Myocyte (in vitro differentiated cells): ENCODE measurements at places on chromosomes 5 and 9. TPM values are rescaled to one million over a fixed set of nuclear protein-coding genes. Genes with fewer than 3 reads are reported as not detected.

SARDH gene
- total RNA-seq: 55.6 and 70.3 TPM in 2 replicates

- no peak for DNase-seq
Observed at GRCh38 chr5:174396541-174396940, 327.8 kb upstream of the MSX2 start.

DNA sequence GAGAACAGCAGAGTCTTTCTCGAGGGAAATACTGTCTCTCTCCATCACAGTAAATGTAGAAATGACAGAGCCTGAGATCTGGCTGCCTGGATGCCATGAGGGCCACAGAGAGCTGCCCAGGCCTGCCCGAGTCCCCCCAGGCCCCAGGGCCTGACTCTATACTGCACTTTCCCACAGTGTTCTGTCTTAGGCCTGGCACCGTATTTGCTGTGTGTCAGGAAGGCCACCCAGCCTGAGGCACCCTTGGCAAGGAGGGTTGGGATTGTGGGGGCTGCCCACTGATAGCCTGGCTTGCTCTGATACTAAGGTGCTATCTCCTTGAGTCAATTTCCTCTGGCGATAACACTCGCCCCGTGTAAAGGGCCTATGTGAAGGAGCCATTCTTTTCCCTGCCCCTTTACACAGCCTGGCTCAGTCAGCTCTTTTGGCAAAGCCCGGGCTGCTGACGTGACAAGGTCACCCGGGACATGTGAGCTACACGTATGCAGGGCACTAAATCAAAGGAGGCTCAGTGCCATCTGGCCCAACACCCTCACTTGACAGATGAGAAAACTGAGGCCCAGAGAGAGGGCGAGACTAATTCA, 630.1 kb upstream of the KLF4 start:
- DNase-seq: no peak

DNA sequence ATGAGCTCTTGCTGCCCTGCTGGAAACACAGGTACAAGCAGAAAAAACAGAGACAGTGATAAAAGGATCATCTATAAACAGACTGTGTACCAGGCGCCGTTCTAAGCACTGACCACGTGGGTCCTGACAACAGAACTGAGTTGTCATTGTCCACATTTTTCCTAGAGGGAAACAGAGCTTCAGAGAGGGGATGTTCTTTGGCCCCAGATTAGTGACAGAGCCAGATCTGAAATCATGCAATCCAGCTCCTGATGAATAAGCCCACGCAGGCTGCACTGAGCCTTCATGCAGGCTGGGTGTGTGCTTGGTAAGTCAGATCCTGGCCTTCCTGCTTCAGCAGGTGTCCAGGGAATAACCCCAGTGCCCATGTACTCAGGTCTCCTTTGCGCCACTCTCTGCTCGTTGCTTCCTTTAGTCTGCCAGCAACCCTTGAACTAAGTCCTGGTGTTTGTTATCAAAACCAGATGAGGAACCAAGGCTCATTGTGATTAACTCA, 22.8 kb upstream of the TCF7 start:
- no peak for DNase-seq

- DNase-seq: no peak
Observed at GRCh38 chr9:114316605-114317230, 6.2 kb upstream of the ORM1 start.

DNA sequence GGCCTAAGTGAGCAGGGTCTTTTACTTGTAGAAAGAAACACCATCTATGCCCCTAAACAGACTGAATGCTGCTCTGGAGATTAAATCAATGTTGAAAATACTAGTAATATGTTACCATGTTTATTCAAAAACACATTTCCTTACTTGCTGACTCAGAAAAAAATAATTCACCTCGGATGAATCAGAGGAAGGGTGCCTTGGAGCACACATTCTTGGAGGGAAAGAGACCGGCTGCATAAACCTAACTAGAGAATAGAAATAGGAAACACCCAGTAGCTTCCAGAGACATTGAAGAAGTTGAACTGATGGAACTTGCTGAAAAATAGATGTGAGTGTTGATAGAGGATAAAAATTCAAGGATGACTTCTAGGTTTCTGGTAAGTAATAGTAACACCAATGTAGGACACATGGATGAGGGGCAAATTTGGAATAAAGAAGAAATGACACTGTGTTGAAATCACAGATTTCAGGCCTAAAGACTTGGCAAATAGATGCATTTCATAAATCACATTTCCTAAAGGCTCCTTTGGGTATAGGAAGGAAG, 76.9 kb upstream of the MINAR2 start:
- peak; percentile 24 for DNase-seq

GRCh38 chr5:52743970-52744369, 43.7 kb upstream of the ITGA1 start:
- peak; percentile 41 for DNase-seq

DRD1 gene
- not detected in 2 replicates for total RNA-seq

SLC1A3 gene
- 11.9 and 25.3 TPM in 2 replicates for total RNA-seq

ESM1 gene
- total RNA-seq: not detected in 2 replicates

DNA sequence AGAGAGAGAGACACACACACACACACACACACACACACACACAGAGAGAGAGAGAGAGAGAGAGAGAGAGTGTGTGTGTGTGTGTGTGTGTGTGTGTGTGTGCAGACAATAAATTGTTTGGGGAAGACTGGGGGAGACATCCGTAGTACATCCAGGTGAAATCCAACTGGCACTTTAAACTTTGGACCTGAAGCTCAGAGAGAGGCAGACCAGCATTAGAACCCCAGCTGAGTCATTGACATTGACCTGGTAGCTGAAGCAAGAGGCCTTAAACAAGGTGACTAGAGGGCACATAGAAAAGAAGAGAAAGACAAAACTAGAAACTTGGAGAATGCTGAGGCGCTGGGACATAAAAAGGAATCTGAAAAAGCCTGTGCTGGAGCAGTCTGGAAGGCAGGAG, 251.5 kb downstream of the CRB2 start:
- no peak for DNase-seq

GRCh38 chr5:88952344-88952743, 69.4 kb upstream of the MEF2C start:
- peak; percentile 82 for DNase-seq

SYNPO gene
- total RNA-seq: 7.8 and 8.1 TPM in 2 replicates

DNA sequence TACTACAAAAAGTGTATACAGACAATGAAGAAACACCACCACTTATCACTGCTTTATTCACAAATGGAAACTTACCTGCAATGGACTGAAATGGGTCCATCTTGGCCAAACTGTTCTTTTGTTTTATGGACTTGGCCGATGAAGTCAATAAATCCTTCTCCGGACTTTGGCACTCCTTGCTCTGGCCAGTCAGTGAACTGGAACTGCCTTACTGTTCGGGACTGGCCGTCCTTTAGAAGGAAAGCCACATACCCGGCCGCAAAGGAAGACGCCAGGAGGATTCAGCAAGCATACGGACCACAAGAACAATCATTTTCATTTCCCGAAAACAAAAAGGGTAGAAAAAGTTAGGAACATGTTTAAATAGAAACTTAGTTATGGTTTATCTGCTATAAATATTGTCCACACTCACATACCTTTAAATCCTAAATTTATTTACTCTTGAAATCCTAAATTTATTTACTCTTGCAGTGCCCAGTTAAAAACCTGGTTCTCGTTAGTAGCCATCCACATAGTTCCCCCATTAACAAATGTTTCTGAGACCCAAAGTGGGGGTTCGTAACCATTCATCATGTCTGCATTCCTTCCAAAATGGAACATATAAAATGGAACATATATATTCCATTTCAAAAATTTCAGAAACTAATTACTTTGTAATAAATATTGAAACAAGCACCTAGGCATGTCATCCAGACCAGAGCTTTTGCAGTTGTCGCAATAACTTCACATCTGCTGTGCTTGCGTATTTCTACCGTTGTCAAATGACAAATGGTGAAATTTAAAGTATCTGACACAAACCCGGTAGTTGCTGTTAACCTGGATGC, 532.1 kb upstream of the DMAC1 start:
- no peak for DNase-seq

- no peak for DNase-seq
Observed at GRCh38 chr5:131745703-131746102, 51.1 kb downstream of the FNIP1 start.

DNA sequence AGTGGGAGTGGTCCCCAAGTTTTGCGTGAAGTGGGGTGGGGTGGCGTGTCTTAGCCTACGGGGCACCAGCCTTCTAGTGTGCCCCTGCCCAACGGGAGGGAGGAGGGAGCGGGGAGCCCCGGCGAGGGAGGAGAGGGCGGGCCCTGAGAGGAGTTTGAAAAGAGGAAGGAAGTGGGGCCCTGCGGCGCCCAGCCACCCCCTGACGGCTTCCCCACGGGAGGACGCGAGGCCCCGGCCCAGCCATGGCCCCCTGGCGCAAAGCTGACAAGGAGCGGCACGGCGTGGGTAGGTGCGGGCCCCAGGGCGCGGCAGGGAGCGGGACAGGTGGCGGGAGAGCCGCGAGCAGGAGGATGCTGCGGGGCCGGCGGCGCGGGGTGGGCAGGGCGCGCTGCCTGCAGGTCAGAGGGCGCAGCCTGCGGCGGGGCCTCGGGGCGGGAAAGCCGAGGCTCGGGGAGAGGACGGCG, at the start of gene DOCK2:
DOCK2 (plus strand) TSS at position 191 of the 464 bp plus-strand sequence; CDS start at position 243, 52 bp downstream.
- DNase-seq: no peak

- no peak for DNase-seq
Observed at GRCh38 chr5:180688330-180689070, 39.1 kb upstream of the FLT4 start.

- peak; percentile 75 for DNase-seq
Observed at GRCh38 chr5:177116631-177117373, 16.8 kb upstream of the NSD1 start.

FAXDC2 gene
- total RNA-seq: 11.6 and 17.8 TPM in 2 replicates

DNA sequence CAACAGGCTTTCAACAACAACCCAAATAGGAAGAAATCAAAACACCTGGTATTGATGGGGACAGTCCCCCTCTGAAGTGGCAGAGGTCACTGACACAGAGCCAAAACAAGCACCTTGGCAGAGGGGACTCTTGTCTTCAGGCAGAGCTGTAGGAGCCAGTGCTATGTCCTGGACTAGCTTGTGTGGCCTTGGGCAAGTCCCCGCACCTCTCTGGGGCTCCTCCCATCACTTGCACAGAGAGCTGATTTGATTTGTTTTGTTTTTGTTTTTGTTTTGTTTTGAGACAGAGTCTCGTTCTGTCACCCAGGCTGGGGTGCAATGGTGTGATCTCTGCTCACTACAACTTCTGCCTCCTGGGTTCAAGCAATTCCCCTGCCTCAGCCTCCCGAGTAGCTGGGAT, 100.8 kb downstream of the C9orf50 start:
- DNase-seq: no peak

DNA sequence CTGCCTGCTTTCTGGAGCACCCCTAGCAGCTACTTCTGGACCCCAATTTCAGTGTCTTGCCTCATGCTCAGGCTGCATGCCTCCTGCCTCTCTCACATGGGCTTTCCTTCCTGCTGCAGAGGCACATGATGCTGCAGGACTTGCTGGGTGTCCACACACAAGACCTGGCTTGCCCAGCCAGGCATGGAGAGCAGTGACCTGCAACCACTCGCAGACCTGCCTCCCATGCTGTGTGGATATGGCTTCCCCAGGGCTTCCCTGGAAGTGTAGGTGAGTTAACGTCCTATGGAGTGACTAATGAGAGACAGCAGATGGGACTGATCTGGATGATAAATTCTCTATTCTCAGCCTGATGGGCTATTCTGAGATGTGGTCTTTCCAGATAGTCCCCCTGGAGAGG, 53.2 kb upstream of the SMIM32 start:
- no peak for DNase-seq

GRCh38 chr5:141465351-141465750, 10.4 kb upstream of the PCDHGC3 start:
- no peak for DNase-seq

- DNase-seq: peak; percentile 75
Observed at GRCh38 chr5:33032271-33033070, 321.4 kb downstream of the NPR3 start.

GRCh38 chr9:6931913-6932312, 174.1 kb downstream of the KDM4C start:
- peak; percentile 97 for DNase-seq

GRCh38 chr5:103938146-103938695, 375.6 kb upstream of the NUDT12 start:
- peak; percentile 48 for DNase-seq

GRCh38 chr5:34043099-34043876, at the start of gene C1QTNF3:
C1QTNF3 (minus strand) TSS chr5:34043213; CDS start chr5:34043125, 88 bp downstream.
- DNase-seq: no peak

ZNF622 gene
- total RNA-seq: 49.3 and 66.8 TPM in 2 replicates

GRCh38 chr5:128412145-128412930, 125.7 kb downstream of the FBN2 start:
- DNase-seq: no peak

- DNase-seq: peak; percentile 62
Observed at GRCh38 chr9:7169717-7170389, 412.1 kb downstream of the KDM4C start.

GRCh38 chr9:130995086-130996011, 13.6 kb upstream of the LAMC3 start:
- DNase-seq: peak; percentile 91

GPR151 gene
- total RNA-seq: not detected in 2 replicates

SHOC1 gene
- total RNA-seq: not detected in 2 replicates

GRCh38 chr9:20382460-20383071, 239.7 kb downstream of the MLLT3 start:
- DNase-seq: peak; percentile 79
